AG09309 (cell line): ENCODE measurements at places on chromosomes 1 and 21.

GRCh38 chr1:228397966-228398365, 8.7 kb downstream of the TRIM11 start:
- DNase-seq = no peak

- no peak for DNase-seq
Observed at GRCh38 chr1:18978706-18979105, 22.2 kb upstream of the IFFO2 start.

DNA sequence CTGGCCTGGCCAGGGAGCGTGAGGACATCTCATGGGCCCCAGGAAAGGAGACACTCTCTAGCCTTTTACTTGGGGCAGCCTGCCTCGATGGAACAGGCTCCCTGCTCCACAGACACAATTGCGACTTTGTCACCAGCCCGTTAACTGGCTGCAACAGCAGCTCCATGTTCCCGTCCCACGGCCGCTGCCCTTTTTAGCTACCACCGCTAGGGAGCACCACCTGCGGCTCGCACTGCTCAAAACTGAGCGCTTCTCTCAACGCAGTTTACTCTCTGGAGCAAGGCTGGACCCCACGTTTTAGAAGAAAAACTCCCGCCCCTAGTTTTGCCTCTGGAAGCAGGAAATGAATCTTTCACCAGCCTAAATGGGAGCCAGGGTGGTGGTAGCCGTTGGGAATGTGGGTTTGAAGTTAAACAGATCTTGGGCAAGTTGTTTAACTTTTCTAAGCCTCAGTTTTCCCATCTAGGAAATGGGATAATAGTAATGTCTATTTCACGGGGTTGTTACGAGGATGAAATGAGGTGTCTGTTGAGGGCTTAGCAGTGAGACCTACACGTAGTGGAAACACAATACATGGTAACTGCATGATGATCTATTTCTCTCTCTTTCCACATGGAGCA, 3.5 kb upstream of the LRRC38 start:
- no peak for DNase-seq

DNA sequence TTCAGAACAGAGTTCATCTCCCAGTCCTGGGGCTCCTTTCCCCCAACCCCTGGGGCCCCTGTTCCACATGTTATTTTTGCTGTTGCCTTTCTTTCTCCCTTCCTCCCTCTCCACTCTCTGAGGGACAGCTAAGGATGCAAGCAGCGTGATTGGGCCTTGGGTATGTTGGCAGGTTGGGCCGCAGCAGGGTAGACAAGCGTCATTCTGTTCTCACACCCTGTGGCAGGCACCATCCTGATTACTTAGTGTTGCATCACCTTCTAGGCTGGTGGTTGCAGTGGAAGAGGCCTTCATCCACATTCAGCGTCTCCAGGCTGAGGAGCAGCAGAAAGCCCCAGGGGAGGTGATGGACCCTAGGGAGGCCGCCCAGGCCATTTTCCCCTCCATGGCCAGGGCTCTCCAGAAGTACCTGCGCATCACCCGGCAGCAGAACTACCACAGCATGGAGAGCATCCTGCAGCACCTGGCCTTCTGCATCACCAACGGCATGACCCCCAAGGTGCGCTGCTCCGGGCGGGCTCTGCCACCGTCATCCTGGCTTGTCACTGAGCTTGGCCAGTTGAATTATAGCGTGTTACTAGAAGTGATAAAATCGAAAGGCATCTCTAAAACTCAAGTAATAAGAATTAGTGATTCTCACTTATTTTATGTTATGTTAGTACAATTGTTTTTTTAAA, 43.4 kb downstream of the VANGL1 start:
- no peak for DNase-seq

GRCh38 chr1:15314328-15315281, 67.6 kb downstream of the FHAD1 start:
- no peak for DNase-seq

- DNase-seq = no peak
Observed at GRCh38 chr21:32070676-32071330, 198.0 kb downstream of the HUNK start.

- DNase-seq = peak; percentile 78
Observed at GRCh38 chr1:183039985-183040447, 16.8 kb downstream of the LAMC1 start.

- DNase-seq = no peak
Observed at GRCh38 chr1:87800006-87800405, 471.3 kb downstream of the LMO4 start.

DNA sequence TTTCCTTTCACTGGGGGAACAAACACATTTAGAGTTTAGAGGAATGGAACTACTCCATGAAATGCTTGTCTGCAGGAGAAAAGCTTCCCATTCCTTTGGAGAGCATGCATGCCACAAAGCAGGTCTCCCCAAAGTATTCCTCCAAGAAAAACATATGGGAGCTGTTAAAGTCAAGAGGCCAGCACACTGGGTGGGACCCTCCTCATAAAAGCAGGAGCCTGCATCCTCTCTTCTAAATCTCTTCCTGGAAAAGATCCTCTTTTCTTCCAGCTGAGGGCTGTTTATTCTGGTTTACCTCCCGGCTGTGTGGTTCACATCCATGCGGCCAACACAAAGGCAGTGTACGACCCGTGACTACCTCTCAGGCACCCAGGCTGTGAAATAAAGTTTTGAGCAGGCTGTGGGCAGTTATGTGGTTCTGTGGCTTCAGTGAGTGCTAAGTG, 103.4 kb downstream of the TENT5C start:
- no peak for DNase-seq

- DNase-seq = no peak
Observed at GRCh38 chr1:160423966-160424365, 23.6 kb downstream of the VANGL2 start.

DNA sequence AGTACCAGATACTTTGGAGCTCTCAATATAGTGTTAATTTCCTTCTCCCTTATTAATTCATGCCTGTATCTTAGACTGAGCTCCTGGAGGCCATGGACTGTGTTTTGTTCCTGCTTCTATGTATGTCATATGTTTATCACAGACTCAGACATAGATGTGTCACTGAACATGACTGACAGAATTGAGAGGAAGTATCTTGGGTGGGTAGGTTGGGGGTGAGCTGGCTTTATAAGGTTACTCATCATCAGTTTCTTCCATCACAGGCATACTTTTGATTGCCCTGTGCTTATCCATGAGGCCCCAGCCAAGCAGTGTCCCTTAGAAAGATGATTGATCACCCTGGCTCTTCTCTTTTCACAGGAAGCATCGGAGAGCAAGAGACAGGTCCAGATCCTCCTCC, 5.6 kb upstream of the SH3D21 start:
- no peak for DNase-seq

GRCh38 chr21:41071258-41072171, 96.4 kb upstream of the BACE2 start:
- DNase-seq = no peak

- DNase-seq = no peak
Observed at GRCh38 chr1:31567956-31568570, 8.3 kb upstream of the TINAGL1 start.

GRCh38 chr1:63772876-63773275, 941 bp upstream of the ROR1 start:
- DNase-seq = no peak

- no peak for DNase-seq
Observed at GRCh38 chr1:107124694-107125093, 16.1 kb upstream of the NTNG1 start.

GRCh38 chr1:18929686-18930085, 26.8 kb downstream of the IFFO2 start:
- no peak for DNase-seq

GRCh38 chr1:191222206-191222605, 744.5 kb upstream of the BRINP3 start:
- no peak for DNase-seq

GRCh38 chr1:153313288-153313687, 536 bp upstream of the PGLYRP3 start:
- no peak for DNase-seq

- DNase-seq = no peak
Observed at GRCh38 chr1:232630894-232631195, 912 bp upstream of the SIPA1L2 start.

GRCh38 chr1:6461051-6461530, 4.9 kb downstream of the TNFRSF25 start:
- DNase-seq = no peak

DNA sequence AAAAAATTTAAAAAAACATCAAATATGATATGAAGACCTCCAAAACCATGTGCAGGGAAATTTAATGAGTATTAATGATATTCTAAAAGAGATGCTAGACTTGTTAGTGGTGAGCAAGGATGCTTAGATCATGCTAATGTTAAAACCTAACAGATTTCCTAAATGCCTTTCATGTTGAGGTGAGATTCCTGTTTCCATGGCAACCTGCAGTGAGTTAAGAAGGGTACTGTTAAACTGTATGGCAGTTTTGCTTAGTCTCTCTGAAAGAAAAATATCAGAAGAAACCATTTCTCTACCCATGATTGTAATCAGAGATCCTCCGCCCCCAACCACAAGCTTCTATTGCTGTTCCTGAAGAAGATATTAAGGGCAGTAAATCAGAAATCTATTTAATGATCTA, 321.6 kb upstream of the LRRC7 start:
- DNase-seq = no peak

DNA sequence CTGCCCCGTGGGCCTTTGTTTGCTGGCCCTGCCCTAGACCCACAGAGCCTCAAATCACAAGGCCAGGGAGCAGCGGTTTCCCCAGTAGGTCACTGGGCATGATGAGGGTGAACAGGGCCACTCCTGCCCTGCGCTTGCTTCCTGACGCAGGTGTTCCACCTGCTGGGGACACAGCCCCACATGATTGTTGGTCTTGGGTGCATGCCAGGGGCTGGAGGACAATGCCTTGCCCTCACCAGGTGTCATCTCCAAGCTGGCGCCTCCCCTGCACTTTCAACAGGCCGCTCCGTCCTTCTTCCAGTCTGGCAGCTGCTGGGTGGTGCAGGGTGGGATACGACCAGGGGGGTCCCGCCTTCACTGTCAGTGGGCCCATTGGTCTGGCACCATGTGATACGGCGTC, 24.3 kb downstream of the IL10RB start:
- DNase-seq = no peak
